ENCODE measurements at places on chromosomes 5 and 9. TPM values are rescaled to one million over a fixed set of nuclear protein-coding genes. Genes with fewer than 3 reads are reported as not detected.

STPG3 gene
- 0.18 TPM for polyA plus RNA-seq

CKMT2 gene
- 102 TPM for polyA plus RNA-seq

TOR4A gene
- polyA plus RNA-seq, result 7.6 TPM

CYSRT1 gene
- polyA plus RNA-seq, result 2.4 TPM

LCN10 gene
- polyA plus RNA-seq, result 20.2 TPM

LAMC3 gene
- 1.9 TPM for polyA plus RNA-seq

All from forelimb muscle (tissue), 1 donor.